Central memory CD8-positive, alpha-beta T cell (primary cell): ENCODE measurements at places on chromosomes 5 and 9.

DNA sequence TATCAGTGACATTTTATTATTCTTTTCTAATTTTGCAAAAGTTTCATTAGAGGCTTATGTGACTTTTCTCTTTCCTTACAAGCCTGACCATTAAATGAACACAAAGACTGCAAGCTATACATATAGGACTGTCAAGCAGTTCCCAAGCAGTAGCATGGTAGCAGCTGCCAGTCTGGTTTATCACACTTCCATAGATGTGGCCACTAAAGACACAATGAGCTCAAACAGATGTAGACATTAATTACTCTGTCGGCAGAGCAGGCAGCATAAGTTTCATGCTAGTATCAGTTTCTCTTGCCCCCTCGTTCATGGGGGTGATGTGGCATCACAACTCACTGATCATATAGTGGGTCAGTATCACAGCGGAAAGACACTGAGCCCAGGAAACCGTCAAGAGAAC is 89.5 kb downstream of the CDH10 start:
- no peak for DNase-seq

DNA sequence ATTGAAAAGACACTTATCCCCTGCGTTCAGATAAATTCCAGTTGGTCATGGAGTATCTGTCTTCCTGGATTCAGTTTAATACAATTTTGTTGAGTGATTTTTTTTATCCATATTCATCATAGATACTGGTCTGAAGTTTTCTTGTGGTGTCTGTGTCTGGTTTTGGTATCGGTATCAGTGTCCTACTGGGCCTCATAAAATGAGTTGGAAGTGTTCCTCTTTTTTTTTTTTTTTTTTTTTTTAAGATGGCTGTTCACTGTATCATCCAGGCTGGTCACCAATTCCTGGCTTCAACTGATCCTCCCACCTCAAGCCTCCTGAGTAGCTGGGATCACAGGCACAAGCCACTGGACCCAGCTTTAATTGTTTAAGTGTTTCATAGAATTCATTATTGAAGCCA is 2.9 kb upstream of the CAMSAP1 start:
- DNase-seq, result no peak

- DNase-seq, result no peak
Observed at GRCh38 chr5:135004376-135004775, 29.7 kb downstream of the PITX1 start.

- no peak for DNase-seq
Observed at GRCh38 chr9:132857031-132857430, 21.1 kb downstream of the AK8 start.

GRCh38 chr5:81297531-81297930 is 3.9 kb upstream of the ZCCHC9 start:
- DNase-seq, result no peak

GRCh38 chr5:177548495-177548894 is 5.9 kb downstream of the FAM193B start:
- DNase-seq, result no peak
